Activated CD8-positive, alpha-beta memory T cell treated with anti-CD3 and anti-CD28 coated beads, Interleukin-2, amount 10 ng/mL, durations not matched to agents 7 days and 5 days (primary cell): ENCODE measurements at places on chromosomes 6 and 20.

GRCh38 chr6:35213824-35214756 is at the start of gene SCUBE3:
TSS of gene SCUBE3 (plus strand) at chr6:35213956. CDS start at chr6:35214419, 463 bp downstream.
- peaks cover 6% of the 10 kb centered on the region for H3K4me1 ChIP-seq
- peaks cover 71% of the 10 kb centered on the region for H3K27me3 ChIP-seq
- H3K4me3 ChIP-seq: peak within 1 kb of the TSS; percentile 38

GRCh38 chr6:30735668-30736314 is 6.7 kb downstream of the FLOT1 start:
- H3K27ac ChIP-seq: peak overlapping the region; percentile 88
- no peak for DNase-seq
- H3K36me3 ChIP-seq: peaks cover 59% of the 10 kb centered on the region
- peak overlapping the region; percentile 51 for H3K4me3 ChIP-seq
- H3K4me1 ChIP-seq: peaks cover 76% of the 10 kb centered on the region

GRCh38 chr6:134340179-134340975 is 22.5 kb upstream of the SGK1 start:
- H3K4me3 ChIP-seq: no peak overlapping the region
- H3K27ac ChIP-seq: no peak overlapping the region
- no peak for DNase-seq
- no peaks in the 10 kb centered on the region for H3K36me3 ChIP-seq

GRCh38 chr6:21773576-21773968 is 180.0 kb downstream of the SOX4 start:
- no peak overlapping the region for H3K27ac ChIP-seq
- no peak for DNase-seq
- H3K4me1 ChIP-seq: no peaks in the 10 kb centered on the region
- H3K36me3 ChIP-seq: no peaks in the 10 kb centered on the region
- H3K27me3 ChIP-seq: no peaks in the 10 kb centered on the region

GRCh38 chr6:90274451-90275030 is 22.1 kb downstream of the BACH2 start:
- peak overlapping the region; percentile 85 for H3K27ac ChIP-seq
- peaks cover 5% of the 10 kb centered on the region for H3K27me3 ChIP-seq
- H3K4me1 ChIP-seq: peaks cover 58% of the 10 kb centered on the region
- peak overlapping the region; percentile 46 for H3K4me3 ChIP-seq

- no peaks in the 10 kb centered on the region for H3K27me3 ChIP-seq
- no peak overlapping the region for H3K27ac ChIP-seq
- H3K4me3 ChIP-seq: no peak overlapping the region
These were observed 80.8 kb upstream of the VSTM2L start for GRCh38 chr20:37822141-37822601.

GRCh38 chr20:13613917-13614316 is 24.8 kb downstream of the TASP1 start:
- H3K4me1 ChIP-seq: no peaks in the 10 kb centered on the region
- no peak overlapping the region for H3K27ac ChIP-seq
- DNase-seq: no peak
- H3K4me3 ChIP-seq: no peak overlapping the region

- no peak overlapping the region for H3K4me3 ChIP-seq
- H3K36me3 ChIP-seq: no peaks in the 10 kb centered on the region
- H3K27ac ChIP-seq: no peak overlapping the region
- no peaks in the 10 kb centered on the region for H3K4me1 ChIP-seq
These were observed 113.7 kb upstream of the BCLAF1 start for GRCh38 chr6:136403110-136403980.

DNA sequence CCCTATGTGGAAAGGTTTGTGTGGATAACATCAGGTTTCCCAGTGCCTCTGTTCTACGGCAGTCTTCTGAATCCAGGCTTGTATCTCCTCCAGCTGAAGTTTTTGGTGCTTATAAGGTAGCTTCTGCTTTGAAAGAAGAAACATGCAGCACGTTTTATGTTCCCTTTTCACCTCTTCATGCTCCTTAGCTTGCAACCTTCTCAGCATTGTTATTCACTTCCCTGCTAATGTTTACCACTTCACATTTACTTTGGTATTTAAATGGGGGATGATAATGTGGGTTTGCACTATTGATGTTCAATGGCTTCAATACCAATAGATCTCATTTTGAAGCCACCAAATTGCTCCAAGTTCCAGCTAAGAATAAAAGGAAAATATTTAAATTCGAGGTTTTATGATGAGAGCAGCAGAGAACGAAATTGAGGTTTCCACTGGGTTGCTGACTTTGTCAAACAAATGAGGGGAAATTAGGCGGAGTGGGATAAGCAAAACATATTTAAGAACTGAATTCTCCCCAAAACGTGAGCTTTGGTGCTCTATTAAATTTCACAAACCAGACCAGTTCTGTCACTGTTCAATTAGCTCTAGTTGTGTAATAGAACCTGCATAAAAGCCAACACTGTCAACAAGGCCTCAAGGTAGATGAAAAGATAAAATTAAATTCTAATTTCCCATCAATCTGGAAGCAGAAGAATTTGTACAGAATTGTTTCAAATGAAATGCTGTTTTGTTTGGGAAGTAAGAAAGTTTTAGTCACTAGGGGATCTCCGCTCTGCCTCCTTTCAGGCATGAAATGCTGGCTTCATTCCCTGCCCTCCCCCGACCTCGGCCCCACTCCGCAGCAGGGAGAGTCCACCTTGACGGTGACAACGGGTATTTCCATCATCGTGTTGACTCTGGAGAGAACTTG is 1.4 kb downstream of the IL22RA2 start:
- H3K4me1 ChIP-seq: peaks cover 2% of the 10 kb centered on the region
- peaks cover 8% of the 10 kb centered on the region for H3K36me3 ChIP-seq
- DNase-seq: no peak
- H3K27me3 ChIP-seq: peaks cover 18% of the 10 kb centered on the region
- no peak overlapping the region for H3K4me3 ChIP-seq

GRCh38 chr6:32189069-32189741 is 797 bp downstream of the PBX2 start:
- peaks cover 45% of the 10 kb centered on the region for H3K36me3 ChIP-seq
- peaks cover 48% of the 10 kb centered on the region for H3K4me1 ChIP-seq
- peak overlapping the region; percentile 75 for H3K27ac ChIP-seq

- H3K27ac ChIP-seq: peak overlapping the region; percentile 47
- peaks cover 76% of the 10 kb centered on the region for H3K4me1 ChIP-seq
- no peaks in the 10 kb centered on the region for H3K27me3 ChIP-seq
- H3K4me3 ChIP-seq: no peak overlapping the region
- no peak for DNase-seq
These were observed 20.6 kb downstream of the JARID2 start for GRCh38 chr6:15266423-15266996.

DNA sequence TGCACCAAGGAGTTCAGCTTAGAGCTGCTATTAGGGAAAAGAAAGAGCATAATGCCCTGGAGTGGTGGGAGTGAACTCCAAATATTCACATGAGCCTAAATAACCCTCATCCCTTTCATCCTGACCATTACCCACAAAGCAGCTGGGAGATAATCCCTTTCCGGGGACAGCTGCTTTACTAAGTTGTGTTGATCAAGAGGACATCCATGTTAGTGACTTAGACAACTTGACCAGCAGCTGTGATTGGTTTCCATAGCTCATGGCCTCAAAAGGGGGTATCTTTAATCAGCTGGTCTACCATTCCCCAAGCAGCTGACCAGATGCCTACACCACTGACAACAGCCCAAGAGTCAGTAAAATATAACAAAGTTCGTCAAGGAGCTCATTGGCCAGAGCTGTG is 75.8 kb upstream of the LY86 start:
- no peak for DNase-seq
- H3K4me3 ChIP-seq: no peak overlapping the region
- H3K4me1 ChIP-seq: peaks cover 18% of the 10 kb centered on the region
- peaks cover 90% of the 10 kb centered on the region for H3K27me3 ChIP-seq
- H3K27ac ChIP-seq: no peak overlapping the region
- H3K36me3 ChIP-seq: no peaks in the 10 kb centered on the region

DNA sequence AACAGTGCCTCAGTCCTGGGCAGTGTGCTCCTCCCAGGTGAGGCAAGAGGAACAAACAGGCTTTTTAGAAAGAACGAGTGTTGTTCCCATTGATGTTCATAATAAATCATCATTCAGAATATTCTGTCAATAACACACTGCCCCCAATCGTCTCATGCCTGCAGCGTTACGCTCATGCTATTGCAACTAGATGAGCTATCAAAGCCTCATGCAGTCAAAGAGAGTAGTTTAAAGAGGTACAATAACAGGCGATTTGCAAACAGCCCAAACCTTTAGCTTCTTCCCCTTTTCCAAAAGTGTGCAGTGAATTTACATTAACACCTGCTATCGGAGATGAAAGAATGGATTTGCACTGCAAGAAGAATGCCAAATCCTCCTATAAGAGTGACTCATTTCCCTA is 1164.7 kb upstream of the MAP3K7 start:
- H3K4me1 ChIP-seq: no peaks in the 10 kb centered on the region
- DNase-seq: no peak
- H3K27ac ChIP-seq: no peak overlapping the region
- no peak overlapping the region for H3K4me3 ChIP-seq
- no peaks in the 10 kb centered on the region for H3K36me3 ChIP-seq

- no peaks in the 10 kb centered on the region for H3K36me3 ChIP-seq
- no peaks in the 10 kb centered on the region for H3K4me1 ChIP-seq
- H3K27ac ChIP-seq: no peak overlapping the region
- H3K4me3 ChIP-seq: no peak overlapping the region
These were observed 31.6 kb upstream of the CD93 start for GRCh38 chr20:23117738-23118137.

GRCh38 chr6:109052018-109052651 is 42.5 kb downstream of the SESN1 start:
- H3K27ac ChIP-seq: no peak overlapping the region
- DNase-seq: no peak
- no peaks in the 10 kb centered on the region for H3K27me3 ChIP-seq

DNA sequence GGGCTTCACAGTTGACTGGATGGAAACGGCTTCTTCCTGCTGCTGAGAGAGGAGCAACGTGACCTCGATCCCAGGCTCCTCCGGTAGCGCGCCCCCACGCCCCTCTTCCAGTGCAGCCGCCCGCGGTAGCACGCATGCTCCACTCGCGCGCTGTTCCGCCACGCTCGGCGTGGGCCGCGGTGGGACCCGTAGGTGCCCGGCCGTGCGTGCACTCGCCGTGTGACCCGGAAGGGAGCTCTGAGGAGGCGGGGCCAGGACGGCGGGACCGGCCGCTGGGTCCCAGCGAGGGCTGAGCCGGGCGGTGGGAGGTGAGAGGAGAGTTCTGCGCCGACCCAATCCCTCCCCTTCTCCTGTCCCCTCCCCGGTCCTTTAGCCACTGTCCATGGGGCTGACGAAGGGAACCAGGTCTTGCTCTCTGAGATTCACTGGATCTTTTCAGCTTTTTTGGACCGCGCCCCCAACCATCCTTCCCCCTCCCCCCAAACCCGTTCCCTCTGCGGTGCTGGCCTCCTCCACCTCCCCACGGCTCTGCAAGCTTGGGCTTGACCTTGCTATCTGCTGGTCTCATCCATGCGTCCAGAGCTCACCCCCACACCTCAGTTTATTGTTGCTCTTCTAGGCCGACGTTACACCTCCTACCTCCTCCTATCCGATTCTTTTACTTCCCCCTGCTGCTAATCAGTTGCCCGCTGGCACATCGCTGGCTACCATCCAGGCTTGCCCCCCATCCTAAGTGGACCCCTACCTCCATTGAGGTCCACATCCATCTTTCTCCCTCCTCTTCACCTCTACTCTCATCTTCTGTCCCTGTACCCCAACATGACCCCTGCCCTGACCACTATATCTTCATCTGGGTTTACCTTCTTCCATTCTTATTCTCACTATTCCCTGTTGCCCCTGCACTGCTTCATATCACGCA is at the start of gene CUL9:
TSS of gene CUL9 (plus strand) at position 255 of the 919 bp plus-strand sequence. CDS start 2,115 bp downstream, outside the sequence.
- H3K36me3 ChIP-seq: peaks cover 34% of the 10 kb centered on the region
- peak; percentile 90 for DNase-seq
- peak within 1 kb of the TSS; percentile 91 for H3K4me3 ChIP-seq
- peak within 1 kb of the TSS; percentile 82 for H3K27ac ChIP-seq

GRCh38 chr20:10297684-10298240 is 79.1 kb downstream of the SNAP25 start:
- no peak overlapping the region for H3K4me3 ChIP-seq
- no peak for DNase-seq
- no peaks in the 10 kb centered on the region for H3K4me1 ChIP-seq

DNA sequence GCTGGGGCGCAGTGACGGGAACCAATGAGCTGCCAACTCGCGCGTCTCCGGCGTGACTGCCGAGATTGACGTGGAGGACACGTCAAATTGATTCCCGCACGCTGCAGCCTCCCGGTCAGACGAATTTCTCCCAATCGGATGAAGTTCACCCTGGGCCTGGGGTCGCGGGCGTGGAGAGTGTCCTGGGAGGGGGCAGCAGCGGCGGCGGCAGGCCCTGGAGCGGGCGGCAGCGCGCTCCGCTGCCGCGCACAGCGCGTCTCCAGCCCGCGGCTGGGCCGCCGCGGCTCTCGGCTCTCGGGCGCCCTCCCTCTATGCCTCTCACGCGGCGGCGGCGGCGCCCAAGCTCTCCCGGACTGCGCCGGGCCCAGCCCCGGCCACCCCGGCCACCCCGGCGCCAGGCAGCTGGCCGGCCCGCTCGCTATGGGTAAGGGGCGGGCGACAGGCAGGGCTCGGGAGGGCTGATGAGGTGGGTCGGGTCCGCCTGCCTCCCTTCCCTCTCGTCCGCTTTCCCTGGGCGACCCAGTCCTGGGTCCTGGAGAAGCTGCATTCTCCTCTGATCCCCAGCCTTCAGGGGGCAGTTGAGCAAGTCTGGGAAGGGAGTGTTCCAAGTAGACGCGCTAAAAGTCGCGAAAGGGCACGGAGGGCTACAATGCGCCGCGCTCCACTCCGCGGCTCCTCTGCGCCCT is at the start of gene PAX1:
TSS of gene PAX1 (plus strand) at position 90 of the 686 bp plus-strand sequence. CDS start at position 139, 49 bp downstream.
- H3K27ac ChIP-seq: peak within 1 kb of the TSS; percentile 11
- H3K36me3 ChIP-seq: no peaks in the 10 kb centered on the region
- H3K4me1 ChIP-seq: no peaks in the 10 kb centered on the region
- no peak for DNase-seq
- no peak within 1 kb of the TSS for H3K4me3 ChIP-seq

GRCh38 chr6:157517601-157518359 is 136.8 kb downstream of the ZDHHC14 start:
- no peak for DNase-seq
- no peak overlapping the region for H3K4me3 ChIP-seq
- peaks cover 23% of the 10 kb centered on the region for H3K4me1 ChIP-seq
- H3K27ac ChIP-seq: no peak overlapping the region

GRCh38 chr6:154515826-154516225 is 5.3 kb upstream of the CNKSR3 start:
- H3K4me3 ChIP-seq: no peak overlapping the region
- DNase-seq: no peak
- peaks cover 3% of the 10 kb centered on the region for H3K4me1 ChIP-seq
- H3K27ac ChIP-seq: no peak overlapping the region
- H3K27me3 ChIP-seq: peaks cover 53% of the 10 kb centered on the region

DNA sequence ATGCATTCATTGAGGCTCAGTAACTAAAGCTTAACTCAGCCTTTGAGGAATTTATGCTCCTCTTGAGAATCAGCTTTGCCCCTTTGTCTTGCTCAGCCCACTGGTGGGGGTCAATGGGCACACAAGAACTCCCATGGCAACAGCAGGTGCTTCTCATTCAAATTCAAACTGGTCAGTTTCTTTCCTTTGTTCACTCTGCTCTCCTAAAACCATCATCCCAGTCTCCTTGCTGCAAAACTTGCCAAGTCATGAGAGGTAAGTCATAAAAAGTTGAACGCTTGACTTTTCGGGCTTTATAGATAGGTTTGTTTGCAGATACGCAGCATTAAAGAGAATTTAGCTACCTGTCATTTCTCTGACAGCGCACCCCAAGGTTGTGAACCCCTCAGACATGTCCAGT is 146.8 kb downstream of the TFAP2A start:
- H3K27ac ChIP-seq: no peak overlapping the region
- H3K27me3 ChIP-seq: peaks cover 7% of the 10 kb centered on the region
- no peaks in the 10 kb centered on the region for H3K4me1 ChIP-seq
- H3K36me3 ChIP-seq: no peaks in the 10 kb centered on the region
- no peak overlapping the region for H3K4me3 ChIP-seq

GRCh38 chr6:40809627-40810026 is 222.5 kb upstream of the LRFN2 start:
- no peak overlapping the region for H3K27ac ChIP-seq
- no peak overlapping the region for H3K4me3 ChIP-seq
- no peaks in the 10 kb centered on the region for H3K4me1 ChIP-seq
